ENCODE measurements at places on chromosomes 4 and X. TPM values are rescaled to one million over a fixed set of nuclear protein-coding genes. Genes with fewer than 3 reads are reported as not detected.

The NEIL3 gene
- total RNA-seq, result 9.6 TPM

- DNase-seq, result no peak
These were observed 1376.8 kb upstream of the ADGRL3 start for GRCh38 chr4:59823311-59823710.

The PCGF3 gene
- total RNA-seq, result 52.6 TPM

The XAGE1A gene
- not detected for total RNA-seq

DNA sequence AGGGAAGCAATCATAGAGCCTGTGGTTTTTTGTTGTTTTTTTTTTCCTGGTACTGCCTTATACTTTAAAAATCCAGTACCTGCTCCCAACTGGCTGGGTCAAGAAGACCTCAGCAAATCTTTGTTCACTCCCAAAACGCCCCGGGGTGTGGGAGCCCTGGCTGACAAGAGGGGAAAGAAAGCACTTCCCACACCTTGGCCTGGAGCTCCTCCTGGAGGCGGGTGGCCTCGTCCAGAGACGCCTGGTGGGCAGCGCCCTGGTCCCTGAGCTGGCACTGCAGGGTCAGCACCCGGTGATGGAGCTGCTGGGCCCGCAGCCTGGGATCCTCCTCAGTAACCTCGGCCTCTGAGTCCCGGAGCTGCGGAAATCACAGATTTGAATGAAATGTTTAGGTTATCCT is 38.2 kb downstream of the C4orf50 start:
- no peak for DNase-seq

- DNase-seq, result no peak
These were observed 12.0 kb upstream of the MAP7D2 start for GRCh38 chrX:20128670-20129069.

The NALF2 gene
- total RNA-seq, result 0.16 TPM

The TNMD gene
- 4.3 TPM for total RNA-seq

GRCh38 chr4:138112389-138112788 is 129.8 kb downstream of the SLC7A11 start:
- DNase-seq, result no peak

DNA sequence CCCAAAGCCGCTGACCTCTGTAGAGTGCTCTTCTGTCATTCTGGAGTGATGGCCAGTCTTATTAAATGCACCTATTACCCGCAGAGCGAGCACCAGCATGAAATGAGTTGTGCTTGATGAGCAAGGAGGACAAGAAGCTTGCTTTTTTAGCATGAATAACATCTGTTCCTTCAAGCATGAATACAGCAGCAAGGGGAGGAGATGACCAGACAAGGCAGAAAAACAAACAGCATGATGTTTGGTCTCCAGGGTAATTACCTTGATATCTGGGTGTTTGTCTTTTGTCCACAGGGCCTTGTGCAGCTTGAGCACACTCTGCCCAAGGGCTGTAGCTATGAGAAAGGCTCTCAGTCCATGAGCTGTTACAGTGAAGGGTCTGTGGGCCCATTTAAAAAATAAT is 324.8 kb upstream of the DDX53 start:
- no peak for DNase-seq

DNA sequence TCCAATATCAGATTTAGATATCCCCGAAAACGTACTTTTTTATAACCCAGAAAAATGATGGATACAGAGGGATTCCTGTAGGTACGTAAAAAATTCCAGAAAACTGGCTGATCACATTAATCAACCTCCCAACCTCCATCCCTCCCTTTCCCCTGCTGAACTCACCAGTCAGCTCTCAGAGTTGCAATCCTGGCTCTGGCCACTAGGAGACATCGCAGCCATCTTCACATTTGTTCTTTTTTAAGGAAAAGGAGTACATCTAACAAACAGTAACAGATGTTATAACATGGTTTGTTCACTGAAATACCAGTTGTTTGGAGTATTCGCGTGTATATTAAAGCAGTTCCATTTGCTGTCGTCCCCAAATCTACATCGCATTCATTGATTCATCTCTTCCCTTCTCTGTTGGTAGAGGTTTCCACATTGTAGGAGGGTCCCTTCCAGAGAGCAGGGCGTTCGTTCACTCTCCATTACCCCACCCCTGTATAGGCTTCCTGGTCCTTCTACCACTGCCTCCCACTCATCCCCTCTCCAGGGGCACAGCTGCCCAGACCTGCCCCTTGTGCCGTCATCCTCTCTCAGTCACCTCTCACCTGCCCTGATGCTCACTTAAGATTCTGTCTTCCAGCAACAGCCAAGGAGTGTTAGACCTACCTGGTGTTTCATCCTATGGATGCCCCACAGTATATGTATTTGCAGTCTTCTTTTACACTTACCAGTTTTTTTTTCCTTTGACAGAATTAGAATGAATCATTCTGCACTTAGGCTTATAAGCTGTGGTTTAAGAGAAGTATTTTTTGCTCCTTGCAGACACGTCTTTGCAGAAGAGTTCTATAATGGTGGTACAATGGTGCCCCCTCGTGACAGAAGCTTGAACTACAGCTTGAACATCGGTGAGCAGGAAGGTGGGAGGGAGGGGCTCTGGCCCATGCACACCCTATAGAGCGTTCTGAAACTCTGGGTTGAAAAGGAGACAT is 36.8 kb upstream of the RAB40AL start:
- DNase-seq, result peak; percentile 1

DNA sequence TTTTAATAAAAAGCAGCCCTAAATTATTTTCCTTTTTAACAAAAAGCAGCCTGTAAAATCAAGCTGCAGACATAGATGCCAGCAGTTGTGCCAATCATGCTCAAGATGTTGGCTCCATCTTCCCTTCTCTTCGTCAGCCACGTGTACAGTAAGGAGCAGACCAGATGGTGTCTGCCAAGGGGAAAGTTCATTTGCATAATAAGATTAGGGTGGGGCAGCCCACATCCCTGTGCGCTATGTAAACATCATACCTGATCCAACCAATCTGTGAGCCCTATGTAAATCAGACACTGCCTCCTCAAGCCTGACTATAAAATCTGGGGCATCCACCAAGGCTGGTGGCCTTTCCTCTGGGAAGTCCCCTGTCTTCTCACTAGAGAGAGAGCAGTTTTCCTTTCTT is 23.1 kb upstream of the C1GALT1C1 start:
- no peak for DNase-seq

GRCh38 chr4:181173046-181173445 is 1070.2 kb upstream of the TENM3 start:
- DNase-seq, result no peak

DNA sequence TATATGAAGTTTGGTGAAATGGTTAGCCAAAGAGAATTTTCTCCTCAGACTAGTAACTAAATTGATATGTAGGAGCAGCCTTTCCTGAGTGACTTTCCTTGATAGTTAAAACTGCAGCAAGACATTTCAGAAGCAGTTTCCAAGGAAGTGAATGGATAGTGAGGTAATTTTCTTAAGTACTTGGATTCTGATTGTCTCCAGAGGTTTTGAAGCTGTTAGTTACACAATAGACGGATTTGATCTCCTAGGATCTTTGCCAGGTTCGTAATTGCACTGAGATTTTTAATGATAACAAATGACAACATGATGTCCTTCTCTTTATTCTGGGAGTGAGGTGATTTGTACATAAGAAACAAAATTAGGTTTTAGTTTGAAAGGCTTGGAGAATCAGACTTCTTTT is 29.2 kb downstream of the PRRG1 start:
- DNase-seq, result no peak

DNA sequence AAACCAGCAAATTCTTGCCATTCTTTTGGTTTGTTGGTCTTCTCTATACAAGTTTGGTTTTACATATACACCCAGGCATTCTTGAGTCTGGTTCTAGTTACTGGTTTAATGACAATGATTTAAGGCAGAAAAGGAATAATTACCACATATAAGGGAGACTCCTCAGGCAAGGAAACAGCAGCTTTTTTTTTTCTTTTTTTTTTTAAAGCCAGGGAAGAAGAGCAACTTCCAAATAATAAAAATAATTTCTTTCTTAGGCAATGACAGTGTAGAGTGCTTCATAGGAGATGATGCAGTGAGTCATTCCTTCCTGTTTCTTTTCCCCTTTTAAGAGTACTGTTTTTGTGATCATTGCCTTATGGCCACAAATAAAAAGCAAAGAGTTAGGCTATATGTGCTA is 289.7 kb downstream of the DKK2 start:
- DNase-seq, result no peak

DNA sequence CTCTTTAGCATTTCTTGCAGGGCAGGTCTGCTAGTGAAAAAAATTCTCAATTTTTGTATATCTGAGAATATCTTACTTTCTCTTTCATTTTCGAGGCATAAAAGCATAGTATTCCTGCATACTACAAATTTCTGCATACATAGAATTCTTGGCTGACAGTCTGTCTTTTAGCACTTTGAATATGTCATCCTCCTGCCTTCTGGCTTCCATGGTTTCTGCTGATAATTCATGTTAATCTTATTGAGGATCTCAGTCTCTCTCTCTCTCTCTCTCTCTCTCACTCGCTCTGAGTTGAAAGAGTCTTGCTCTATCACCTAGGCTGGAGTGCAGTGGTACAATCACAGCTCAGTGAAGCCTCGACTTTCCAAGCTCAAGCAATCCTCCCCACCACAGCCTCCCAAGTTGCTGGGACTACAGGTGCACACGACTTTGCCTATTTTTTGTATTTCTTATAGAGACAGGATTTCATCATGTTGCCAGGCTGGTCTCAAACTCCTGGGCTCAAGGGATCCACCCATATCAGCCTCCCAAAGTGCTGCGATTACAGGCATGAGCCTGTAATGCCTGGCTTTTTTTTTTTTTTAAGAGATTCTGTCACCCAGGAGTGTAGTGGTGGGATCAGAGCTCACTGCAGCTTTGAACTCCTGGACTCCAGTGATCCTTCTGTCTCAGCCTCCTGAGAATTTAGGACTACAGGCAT is 161.3 kb downstream of the FNIP2 start:
- no peak for DNase-seq

The SSX2B gene
- total RNA-seq, result not detected

The PTPN13 gene
- total RNA-seq, result 92.4 TPM

The MAGEB17 gene
- not detected for total RNA-seq

DNA sequence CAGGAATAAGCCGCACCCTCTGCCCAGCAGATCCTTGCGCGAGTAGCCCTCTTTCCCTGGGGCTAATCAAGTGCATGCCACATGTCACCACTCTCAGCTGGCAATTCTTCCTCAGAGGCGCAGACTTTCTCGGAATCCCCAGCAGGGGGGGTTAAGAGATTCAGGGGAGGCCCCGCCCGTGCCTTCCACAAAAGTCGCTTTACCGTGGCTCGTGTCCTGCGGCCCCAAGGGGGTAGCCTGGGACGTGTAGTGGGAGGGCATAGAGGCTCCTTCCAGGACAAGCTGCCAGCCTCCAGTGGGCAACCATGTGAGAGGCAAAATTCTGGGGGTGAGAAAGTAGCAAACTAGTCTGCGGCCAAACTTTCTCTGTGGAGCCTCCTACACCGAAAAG is 652 bp downstream of the SRPX start:
- DNase-seq, result no peak

DNA sequence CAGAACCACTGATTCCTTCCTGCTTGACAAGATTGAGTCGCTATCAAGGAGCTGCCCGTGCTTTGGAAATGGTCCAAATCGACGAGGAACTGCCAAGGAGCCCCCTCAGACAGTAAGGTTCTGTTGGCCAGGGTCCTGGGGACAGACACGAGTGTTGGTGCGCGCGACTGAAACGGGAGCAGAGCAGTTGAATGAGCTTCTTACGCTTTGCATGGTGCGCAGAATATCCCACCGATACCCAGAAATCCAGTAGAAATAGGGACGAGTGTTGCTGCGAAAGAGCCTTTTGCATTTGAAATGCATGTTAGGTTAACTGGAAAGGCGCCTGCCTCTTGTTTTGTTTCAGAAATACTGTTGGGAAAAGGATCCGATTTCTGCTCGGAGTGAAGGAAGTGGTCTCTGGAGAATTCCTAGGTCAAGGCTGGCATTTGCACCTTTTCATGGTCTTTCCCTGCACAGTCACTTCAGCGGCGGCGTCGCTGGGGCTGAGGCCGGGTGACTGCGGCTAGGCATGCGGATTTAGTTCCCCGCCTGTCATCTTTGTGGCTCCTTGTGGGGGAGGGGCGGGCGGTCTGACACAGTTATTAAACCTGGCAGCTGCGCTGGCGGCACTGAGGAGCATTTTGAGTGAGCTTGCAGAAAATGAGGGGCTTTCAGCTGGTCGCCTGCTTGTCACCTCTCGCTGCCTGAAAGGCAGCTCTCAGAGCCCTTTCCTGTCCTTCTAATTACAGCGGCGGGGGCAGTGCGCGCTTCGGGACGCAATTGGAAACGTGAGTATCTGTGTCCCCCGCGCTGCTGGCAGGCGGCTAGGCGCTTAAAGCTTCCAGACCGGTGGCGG is 51.5 kb upstream of the TRIM2 start:
- no peak for DNase-seq

DNA sequence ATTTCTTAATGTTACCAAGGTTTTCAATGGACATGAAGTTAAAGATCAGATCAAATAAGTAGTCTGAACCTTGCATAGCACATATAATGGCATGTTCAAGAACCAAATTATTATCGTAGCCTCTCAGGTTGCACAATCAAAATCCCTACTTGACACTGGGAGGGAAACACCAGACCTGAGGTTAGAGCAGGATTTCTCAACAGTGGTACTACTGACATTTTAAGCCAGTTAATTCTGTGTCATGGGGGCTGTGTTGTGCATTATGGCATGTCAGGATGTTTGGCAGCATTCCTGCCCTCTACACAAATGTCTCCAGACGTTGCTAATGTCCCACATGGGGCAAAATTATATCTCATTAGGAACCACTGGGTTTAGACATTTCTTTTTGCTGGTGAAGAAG is 20.8 kb downstream of the RLIM start:
- DNase-seq, result no peak

The UGT2B15 gene
- 0.26 TPM for total RNA-seq

DNA sequence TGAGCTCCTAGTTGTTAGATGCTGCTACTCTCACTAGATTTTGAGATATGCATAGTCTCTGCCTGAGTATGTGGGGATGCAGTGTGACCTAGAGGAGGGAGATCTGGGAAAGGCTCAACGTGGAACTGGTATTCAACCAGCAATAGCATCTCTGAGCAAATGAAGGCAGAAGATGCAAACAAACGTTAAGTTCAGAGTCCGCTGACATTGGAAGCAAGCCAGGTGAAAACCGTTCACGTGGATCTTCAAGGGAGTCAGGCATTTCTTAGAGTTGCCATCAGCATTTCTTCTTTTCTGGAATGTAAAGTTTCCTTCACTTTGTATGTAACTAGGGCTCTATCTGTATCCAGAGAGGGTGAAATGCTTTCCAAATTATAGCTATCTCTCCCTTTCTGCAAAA is 59.9 kb downstream of the C4orf51 start:
- DNase-seq, result no peak

GRCh38 chr4:111937368-111937767 is 207.9 kb upstream of the FAM241A start:
- no peak for DNase-seq

The BEND4 gene
- 2.1 TPM for total RNA-seq

The BGN gene
- total RNA-seq, result 57.7 TPM

The FOXR2 gene
- total RNA-seq, result not detected

- no peak for DNase-seq
These were observed 185.4 kb downstream of the OR13H1 start for GRCh38 chrX:131729295-131729694.

The MUC7 gene
- not detected for total RNA-seq

DNA sequence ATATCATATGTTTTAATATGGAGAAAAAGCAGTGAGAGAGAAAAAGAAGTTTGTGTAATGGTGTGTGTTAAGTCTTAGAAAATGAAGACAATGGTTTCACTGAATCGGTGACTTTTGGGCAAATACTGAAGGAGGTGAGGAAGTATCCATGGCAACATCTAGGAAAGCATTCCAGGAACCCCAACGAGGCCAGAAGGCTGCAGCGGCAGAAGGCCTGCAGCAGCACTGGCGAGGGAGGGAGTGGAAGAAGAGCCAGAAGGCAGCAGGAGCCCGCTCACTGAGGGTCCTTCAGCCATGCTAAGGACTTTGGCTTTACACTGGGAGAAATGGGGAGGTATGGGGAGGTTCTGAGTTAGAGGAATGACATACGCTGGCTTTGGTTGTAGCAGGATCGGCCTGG is 26.8 kb downstream of the COQ2 start:
- no peak for DNase-seq
